IMR-90 (cell line): ENCODE measurements at places on chromosomes 2 and 18. TPM values are rescaled to one million over a fixed set of nuclear protein-coding genes. Genes with fewer than 3 reads are reported as not detected.

Gene NYAP2
- polyA plus RNA-seq = not detected in 2 replicates

Gene HOXD13
- polyA plus RNA-seq = not detected in 2 replicates

Gene NGEF
- 0.52 and 1.7 TPM in 2 replicates for polyA plus RNA-seq

Gene SMYD1
- not detected in 2 replicates for polyA plus RNA-seq

Gene C2orf49
- polyA plus RNA-seq = 8.5 and 8.6 TPM in 2 replicates

Gene TSPYL6
- not detected in 2 replicates for polyA plus RNA-seq

Gene GCKR
- polyA plus RNA-seq = 0.41 and 0.55 TPM in 2 replicates

DNA sequence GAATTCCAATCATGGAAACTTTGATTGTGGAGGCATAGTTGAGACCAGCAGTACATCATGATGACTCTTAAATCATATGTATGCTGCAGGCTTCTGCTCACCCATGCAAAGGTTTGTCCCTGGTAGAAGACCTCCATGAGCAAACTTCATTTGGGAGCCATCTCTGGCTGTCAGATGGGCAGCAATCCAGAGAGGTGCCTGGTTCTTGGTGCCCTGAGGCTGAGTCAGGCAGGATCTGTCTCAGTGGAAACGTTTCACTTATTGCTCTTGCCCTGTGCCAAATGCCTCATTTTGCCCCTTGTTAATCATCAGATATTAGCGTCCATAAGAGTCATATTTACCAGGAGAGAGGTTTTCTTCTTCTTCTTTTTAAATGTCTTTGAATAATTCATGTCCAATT lies 151.5 kb upstream of the CELF4 start:
- DNase-seq = no peak

GRCh38 chr2:143558665-143559064 lies 429.4 kb downstream of the ARHGAP15 start:
- peak; percentile 81 for DNase-seq

DNA sequence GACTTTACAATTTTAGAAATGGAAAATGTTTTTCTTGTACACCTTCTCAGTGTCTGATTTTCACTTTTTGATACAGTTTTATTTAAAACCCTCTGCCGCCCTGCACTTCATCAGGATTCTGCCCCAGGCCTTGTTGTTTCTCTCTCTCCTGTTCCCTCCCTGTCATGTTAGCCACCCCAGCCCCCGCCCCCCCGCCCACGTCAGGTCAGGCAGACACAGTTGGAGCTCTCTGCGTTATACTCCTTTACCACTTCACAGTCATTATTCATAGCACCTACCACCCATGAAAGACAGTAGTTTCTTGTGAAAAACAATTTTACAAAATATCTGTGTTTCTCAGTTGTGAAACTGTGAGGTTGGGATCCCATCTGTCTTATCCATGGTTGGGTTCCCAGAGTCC lies 21.5 kb downstream of the ADNP2 start:
- DNase-seq = no peak

DNA sequence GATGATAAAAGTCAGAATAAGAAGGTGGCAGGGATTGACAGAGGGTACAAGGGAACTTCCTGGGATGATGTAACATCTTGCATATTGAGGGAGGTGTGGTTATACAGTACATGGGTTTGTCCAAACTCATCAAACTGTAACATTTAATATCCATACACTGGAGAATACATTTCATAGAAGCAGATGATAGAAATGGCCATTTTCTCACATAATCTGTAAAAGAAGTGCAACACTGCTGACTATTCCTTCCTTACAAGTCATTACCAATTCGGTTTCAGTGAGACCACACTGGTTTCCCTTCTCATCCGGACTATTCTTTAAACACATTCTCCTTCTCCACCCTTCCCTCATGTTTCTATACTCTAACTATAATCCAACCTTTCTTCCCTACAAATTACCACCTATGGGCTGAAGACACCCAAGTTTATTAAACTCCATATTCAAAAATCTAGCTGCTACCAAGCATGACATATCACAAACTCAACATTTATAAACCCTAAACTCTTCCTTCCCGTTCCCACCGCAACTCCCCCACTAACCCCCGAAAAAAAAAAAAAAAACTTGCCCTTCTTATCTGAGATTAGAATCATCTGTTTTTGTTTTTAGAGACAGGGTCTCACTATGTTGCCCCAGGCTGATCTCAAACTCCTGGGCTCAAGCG lies 1.6 kb downstream of the COX7A2L start:
- peak; percentile 17 for DNase-seq

GRCh38 chr2:107777974-107778373 lies 48.7 kb upstream of the RGPD4 start:
- no peak for DNase-seq

DNA sequence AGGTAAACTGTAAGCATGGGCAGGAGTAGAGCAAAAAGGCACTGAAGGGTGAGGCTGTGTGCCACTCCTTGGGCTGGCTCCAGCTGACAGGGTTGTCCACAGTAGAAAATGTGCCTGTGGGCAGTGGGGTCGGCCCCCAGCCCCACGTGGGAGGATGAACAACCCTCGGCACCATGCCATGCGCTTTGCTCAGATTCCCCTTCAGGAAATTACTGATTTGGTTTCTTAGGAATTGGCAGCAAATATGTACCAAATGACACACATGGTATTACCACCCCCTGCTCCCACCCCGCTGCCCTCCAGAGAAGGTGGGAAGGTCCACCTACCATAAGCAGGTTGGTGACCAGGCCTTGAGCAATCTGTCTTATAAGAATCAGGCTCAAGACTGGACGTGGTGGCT lies 13.6 kb downstream of the ADCY3 start:
- no peak for DNase-seq

GRCh38 chr2:120778244-120778643 lies 42.6 kb downstream of the GLI2 start:
- peak; percentile 63 for DNase-seq

- no peak for DNase-seq
These were observed 586.0 kb upstream of the VRK2 start for GRCh38 chr2:57460396-57461276.

DNA sequence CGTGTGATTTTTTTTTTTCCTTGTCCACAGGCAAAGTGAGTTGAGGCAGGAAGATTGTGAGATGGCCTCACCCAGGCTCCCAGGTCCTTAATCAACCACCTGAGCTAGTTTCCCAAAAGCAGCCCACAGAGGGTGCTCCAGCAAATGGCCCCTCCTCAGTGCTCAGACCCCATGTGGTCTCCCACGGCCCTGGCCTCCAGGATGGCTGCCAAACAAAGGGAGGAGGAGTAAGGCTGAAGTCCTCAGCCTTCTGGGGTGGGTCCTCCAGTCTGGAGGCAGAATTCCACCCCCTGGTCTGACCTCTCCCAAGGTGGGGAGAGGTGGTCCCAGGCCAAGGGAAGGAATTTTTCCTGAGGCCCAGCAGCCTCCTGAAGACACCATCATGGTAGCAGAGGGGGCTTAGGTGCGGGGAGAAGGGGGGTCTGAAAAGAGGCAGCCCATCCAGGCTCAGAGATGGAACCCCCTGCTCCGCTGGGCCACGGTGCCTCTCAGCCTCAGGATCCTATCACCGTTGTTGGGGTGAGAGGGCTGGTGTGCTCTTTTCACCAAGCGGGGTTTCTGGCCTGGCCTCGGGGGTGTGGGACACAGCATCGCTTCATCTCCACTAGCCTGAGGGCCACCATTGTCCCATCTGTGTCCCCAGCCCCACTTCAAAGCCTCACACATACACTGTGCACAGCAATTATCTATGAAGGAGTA lies 2.3 kb downstream of the NGEF start:
- no peak for DNase-seq

DNA sequence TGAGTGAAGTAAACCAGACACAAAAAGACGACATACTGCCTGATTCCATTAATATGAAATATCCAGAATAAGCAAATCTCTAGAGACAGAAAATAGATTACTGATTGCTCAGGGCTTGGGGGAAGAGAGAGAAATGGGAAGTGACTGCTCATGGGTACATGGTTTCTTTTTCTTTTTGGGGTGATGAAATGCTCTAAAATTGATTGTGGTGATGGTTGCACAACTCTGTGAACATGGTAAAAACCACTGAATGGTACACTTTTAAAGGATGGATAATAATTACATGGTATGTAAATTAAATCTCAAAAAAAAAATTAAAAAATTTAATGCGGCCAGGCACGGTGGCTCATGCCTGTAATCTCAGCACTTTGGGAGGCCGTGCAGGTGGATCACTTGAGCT lies 39.3 kb downstream of the RPL31 start:
- no peak for DNase-seq

- DNase-seq = no peak
These were observed 154.9 kb downstream of the AQP4 start for GRCh38 chr18:26710470-26711096.

GRCh38 chr18:63303547-63303946 lies 16.0 kb downstream of the BCL2 start:
- DNase-seq = no peak

GRCh38 chr2:30074023-30074422 lies 72.8 kb upstream of the YPEL5 start:
- DNase-seq = no peak

DNA sequence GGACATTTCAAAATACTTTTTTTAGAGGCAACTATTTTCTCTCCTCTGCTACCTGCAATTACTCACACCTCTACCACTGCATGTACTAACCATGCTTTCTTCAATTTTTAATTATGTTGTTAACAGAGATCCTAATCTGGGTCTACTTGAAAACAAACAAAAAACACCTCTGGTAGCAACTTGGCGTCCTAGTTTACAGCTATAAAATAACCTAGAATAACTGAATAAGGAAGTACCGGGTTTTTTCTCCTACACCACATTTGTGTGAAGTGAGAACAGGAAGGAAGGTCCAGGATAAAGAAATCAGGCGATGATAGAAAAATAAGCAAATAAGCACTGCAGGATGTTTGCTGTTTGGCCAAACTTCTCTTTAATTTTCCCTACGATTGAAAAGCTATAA lies 633.5 kb downstream of the LRP1B start:
- no peak for DNase-seq

DNA sequence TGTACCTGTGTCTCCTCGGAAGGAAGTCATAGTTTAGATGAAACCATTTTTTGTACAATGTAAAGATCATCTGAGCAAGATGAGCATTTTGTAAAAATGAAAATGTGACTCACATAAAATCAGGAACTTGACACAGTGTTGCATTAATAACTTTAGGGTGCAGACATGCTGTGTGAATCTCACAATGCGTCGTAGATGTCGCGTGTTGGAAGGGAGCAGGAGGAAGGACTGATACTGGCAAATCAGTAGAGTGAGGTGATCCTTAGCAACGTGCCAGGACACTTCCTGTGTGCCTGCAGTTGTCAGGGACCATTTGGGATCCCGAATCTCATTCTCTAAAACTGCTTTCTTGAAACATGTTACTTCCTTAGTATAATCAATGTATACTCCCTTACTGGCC lies 103.1 kb downstream of the SH3BP4 start:
- DNase-seq = no peak
